B cell (primary cell): ENCODE measurements at places on chromosomes 11 and 22. TPM values are rescaled to one million over a fixed set of nuclear protein-coding genes. Genes with fewer than 3 reads are reported as not detected.

- DNase-seq, result no peak
Measured at GRCh38 chr11:92082652-92083051, 142.0 kb upstream of the FAT3 start.

- no peak for DNase-seq
Measured at GRCh38 chr11:68780829-68781228, 29.5 kb upstream of the TESMIN start.

DNA sequence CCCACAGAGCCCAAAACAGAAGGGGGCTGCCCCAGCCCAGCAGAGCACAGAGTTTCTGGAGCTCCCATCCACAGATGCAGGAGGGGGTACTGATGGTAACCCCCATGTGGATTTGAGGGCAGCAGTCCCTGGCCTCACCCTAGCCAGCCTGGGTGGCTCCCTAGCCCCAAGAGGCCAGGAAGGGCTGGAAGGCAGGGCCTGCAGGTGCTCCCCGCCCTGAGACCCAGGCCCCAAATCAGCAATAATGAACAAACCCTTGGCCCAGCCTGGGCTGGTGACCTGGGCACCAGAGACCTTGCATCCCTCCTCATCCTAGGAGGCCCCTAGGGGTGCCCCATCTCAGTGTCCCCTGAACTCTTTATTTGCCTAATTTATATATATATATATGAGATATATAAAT, 61.6 kb downstream of the MORC2 start:
- no peak for DNase-seq

- DNase-seq, result peak; percentile 76
Measured at GRCh38 chr11:71251761-71252268, 562 bp downstream of the SHANK2 start.

GRCh38 chr11:1224491-1225385, 1.9 kb downstream of the MUC5B start:
- DNase-seq, result no peak

- DNase-seq, result no peak
Measured at GRCh38 chr11:126149759-126150625, 61.5 kb downstream of the RPUSD4 start.

DNA sequence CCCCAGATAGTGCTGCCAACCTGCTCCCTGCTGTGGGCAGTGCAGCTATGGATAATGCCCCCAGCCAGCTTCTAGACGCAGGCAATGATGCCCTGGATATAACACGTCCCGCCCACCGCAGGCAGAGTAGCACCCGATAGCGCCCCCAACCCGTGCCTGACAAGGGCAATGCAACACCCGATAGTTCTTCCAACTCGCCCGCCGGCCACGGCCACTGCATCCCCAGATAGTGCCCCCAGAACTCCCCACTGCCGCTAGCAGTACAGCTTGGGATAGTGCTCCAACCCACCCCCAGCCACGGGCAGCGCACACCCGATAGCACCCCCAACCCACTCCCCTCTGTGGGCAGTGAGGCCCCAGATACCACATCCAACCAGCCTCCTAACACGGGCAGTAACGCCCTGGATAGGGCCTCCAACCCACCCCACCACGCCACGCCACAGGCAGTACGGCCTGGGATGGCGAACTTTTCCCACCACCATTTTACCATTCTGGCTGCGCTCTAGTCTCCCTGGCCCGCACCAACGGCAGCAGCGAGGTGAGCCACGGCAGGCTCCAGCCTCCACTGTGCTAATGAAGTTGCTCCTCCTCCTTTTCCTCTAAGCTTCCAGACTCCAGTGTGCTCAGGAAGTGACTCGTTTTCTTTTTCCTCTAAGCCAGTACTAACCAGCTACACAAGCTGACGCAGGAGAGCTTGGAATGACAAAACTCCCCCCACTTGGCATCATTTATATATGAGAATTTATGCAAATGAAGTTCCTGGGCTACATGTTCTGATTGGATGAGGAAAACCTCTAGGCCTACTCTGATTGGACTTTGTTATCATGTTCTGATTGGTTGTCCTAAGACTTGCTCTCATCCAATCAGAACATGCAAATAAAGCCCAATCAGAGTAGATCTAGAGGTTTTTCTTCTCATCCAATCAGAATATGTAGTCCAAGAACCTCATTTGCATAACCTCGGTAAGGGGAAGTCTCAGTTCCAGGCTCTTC, 3.0 kb upstream of the RFPL3 start:
- no peak for DNase-seq

GRCh38 chr22:23520863-23521440, 59.1 kb downstream of the IGLL1 start:
- no peak for DNase-seq

DNA sequence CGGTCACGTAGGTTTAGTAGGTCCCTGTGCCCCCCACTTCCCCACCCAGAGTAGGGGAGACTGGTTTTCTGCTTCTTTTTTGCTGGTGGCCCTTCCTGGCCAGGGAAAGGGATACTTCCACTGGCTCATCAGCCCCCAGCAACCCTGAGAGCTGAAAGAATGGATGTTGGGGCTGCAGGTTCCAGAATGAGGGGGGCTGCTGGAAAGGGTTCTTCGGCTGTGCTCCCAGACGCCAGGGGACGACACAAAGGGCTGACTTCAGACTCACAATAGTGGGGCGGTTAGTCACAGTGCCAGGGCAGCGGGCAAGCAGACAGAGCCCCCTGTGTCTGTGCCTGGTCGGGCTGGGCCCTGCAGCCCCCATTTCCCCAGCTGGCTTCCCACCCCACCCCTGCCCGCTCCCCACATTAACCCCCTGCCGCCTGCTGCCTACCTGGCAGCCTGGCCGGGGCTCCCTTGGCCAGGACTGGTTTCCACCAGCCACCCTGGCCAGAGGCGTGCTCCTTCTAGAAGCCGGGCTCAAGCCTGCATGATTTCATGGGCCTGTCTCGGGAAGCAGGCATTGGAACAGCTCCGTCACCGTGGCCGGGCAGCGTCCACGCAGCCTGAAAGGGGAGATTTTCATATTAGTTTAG, 79.1 kb upstream of the WNT7B start:
- DNase-seq, result no peak

DNA sequence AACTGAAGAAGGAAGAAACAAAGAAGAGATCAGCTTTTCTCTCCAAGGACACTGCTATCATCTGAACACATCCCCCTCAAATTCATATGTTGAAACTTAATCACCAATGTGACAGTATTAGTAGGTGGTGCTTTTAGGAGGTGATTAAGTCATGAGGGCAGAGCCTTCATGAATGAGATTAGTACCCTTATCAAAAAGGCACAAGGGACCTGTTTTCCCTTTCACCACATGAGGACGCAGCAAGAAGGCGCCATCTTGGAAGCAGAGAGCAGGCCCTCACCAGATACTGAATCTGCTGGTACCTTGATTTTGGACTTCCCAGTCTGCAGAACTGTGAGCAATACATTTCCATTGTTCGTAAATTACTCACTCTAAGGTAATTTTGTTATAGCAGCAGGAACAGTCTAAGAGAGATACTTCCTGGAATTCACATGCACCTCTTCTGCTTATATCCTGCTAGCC, 20.9 kb upstream of the CREB3L1 start:
- DNase-seq, result no peak

- no peak for DNase-seq
Measured at GRCh38 chr11:61783717-61784505, 8.5 kb downstream of the TMEM258 start.

DNA sequence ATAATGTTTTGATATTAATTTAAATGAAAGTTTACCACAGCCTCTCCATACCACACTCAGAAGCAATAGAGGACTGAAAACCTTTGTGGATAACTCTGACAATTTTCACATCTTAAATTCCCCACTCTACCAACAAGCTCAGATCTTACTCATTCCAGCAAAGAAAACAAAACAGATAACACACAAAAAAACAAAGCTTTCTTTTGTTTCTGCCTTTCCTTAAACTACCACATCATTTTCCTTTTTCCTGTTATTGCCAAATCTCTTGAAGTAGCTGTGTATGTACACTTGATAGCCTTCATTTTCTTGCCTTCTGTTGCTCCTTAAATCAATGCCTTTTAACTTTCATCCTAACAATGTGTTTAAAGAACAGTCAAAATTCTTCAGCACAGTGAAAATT, 484.9 kb downstream of the NTM start:
- no peak for DNase-seq

GRCh38 chr11:72780296-72781062, 13.4 kb downstream of the STARD10 start:
- DNase-seq, result peak; percentile 17

The DBX1 gene
- not detected in 2 replicates for total RNA-seq

The SERPIND1 gene
- not detected in 2 replicates for total RNA-seq
